ENCODE measurements at places on chromosomes 1 and 21.

- no peak for DNase-seq
These were observed 143.9 kb downstream of the KAZN start for GRCh38 chr1:14742181-14742980.

DNA sequence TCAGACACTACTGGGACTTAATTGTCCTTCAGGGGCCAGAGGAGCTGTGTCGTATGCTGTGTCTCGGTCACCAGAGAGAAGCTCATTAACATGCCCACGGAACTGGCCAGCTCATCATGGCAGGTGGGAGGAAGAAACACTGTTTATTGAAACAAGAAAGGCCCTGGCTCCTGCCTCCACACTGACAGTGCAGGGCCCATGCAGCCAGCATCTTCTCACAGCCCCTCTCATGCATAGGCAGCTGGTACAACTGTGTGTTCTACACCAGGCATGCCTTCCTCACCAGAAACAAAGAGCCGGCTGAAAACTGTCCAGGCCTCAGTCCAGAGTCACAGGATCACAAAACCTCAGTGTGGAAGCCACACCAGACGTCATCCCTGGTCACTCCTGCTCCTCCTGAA, 106.0 kb downstream of the UBE2U start:
- no peak for DNase-seq

GRCh38 chr1:225674381-225674780, 21.5 kb upstream of the ENAH start:
- no peak for DNase-seq

DNA sequence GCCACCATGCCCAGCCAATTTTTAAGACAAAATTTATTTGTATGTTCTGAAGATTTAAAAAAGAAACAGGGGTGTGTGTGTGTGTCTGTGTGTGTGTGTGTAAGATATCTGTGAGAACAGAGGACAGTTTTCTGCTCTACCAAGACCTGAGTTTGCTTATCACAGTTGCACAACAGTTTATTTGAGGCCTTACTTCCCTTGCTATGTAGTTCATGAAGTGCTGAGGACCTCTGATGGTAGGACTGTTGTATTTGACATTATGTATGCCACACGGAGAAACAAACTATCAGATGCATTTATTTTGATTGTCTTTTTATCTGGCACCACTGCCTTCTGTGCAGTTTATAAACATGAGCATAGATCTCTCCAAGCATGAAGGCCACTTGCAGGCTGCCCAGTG, 355.2 kb downstream of the PBX1 start:
- no peak for DNase-seq

GRCh38 chr1:185373813-185374529, 56.9 kb upstream of the IVNS1ABP start:
- no peak for DNase-seq

- DNase-seq, result peak; percentile 50
These were observed 918 bp downstream of the MIB2 start for GRCh38 chr1:1616045-1616790.

All from central memory CD4-positive, alpha-beta T cell (primary cell).